ENCODE measurements at places on chromosomes 16 and 17.

GRCh38 chr16:28534542-28535373 is 4.0 kb downstream of the NUPR1 start:
- DNase-seq = no peak

GRCh38 chr16:11198828-11199227 is 57.2 kb downstream of the SOCS1 start:
- no peak for DNase-seq

DNA sequence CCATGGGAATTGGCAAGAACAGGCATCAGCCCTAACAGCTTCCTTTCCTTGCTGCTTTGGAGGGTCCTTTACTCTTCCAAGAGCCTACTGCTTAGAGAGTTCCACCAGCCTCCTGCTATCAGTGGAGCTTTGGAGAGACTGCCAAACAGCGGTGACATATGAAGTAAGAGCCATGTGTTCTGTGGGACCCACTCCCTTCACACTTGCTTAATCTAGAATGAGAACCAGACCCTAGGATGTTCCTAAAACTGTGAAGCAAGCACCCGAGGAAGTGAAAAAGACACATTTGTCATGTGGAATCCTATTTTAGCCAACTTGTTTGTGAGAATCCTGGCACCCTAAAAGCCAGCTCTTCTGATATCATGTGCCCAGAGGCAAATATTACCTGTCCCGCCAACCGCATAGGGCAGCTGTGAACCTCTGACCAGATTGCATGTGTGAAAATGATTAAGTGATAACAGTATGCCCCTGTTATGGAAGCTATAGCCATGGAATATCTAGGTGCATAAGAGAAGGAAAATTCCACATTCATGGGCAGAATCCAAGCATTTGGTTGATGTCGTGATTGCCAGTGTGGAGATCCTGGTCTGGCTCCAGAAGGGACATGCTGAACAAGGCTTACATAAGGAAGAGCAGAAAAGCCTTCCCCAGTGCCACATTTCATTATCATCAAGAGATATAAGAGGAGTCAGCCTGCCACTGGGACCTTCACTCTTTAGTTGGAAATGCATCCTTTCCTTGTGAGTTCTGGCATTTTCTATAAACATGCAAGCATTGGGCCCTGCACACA is 18.7 kb downstream of the RCVRN start:
- no peak for DNase-seq

- no peak for DNase-seq
Observed at GRCh38 chr16:55542459-55543082, 23.9 kb upstream of the CAPNS2 start.

GRCh38 chr16:17125671-17126070 is 345.1 kb downstream of the XYLT1 start:
- no peak for DNase-seq

GRCh38 chr16:57352636-57353047 is 5.9 kb upstream of the CCL22 start:
- DNase-seq = no peak

DNA sequence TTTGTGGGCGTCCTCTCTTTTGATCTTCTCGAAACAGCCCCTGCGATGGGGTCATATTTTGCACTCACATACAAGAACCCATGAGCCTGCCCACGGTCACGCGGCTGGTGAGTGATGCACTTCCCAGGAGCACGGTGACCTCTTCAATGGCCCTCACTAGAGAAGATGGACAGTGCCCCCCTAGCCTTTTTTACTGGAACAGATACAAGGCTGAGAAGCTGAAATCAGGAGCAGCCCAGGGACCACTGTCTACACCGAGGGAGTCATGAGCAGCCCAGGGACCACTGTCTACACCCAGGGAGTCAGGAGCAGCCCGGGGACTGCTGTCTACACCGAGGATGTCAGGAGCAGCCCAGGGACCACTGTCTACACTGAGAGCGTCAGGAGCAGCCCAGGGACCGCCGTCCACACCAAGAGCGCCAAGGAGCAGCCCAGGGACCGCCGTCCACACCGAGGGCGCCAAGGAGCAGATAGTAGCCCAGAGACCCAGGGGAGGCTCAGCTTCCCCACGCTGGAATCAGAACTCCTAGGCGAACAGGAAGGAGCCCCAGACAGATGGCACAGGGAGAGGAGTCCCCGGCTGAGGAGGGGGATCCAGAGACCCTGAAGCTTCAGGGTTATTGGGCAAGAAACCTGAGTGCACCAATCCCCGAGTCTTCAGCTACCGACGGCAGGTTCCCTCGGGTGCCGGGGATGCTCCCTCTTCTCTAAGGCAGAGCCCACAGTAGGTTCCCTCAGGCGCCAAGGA is 23.7 kb downstream of the ACSF3 start:
- DNase-seq = no peak

DNA sequence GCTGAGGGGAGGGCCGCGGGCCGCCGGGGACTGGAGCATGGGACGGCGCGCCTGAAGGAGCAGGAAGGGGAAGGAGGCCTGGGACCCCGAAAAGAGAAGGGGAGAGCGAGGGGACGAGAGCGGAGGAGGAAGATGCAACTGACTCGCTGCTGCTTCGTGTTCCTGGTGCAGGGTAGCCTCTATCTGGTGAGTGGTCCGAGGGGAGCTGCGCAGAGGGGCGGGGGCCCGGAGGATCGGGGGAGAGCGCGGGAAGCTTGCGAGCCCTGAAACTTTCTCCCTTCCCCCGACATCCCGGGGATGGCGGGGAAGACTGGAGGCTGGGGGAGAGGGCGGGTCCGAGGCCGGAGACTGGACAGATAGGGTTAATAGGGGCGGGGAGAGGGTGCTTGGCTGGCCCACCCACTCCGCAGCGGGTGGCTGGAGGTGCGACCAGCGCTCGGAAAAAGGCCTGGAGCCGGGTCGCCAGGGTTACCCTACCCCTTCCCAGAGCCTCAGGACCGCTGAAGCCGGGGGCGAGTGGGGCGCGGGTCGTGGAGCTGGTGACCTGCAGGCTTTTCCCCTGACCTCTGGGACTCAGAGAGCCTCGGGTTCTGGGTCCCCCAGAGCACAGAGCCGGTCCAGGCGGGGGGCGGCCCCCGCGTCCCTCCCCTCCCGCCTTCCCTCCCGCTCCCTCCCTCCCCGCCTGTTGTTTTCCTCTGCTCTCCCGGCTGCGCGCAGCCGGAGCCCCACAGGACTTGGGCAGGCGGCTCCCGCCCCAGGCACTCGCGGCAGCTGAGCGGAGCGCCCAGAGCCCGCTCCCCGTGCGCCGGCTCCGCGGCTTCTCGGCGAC is 631 bp downstream of the NXPH3 start:
- no peak for DNase-seq

- peak; percentile 86 for DNase-seq
Observed at GRCh38 chr16:84819644-84820304, at the start of gene CRISPLD2. Gene CRISPLD2 (plus strand): TSS chr16:84819985. CDS start chr16:84838496, 18,511 bp downstream.

- peak; percentile 30 for DNase-seq
Observed at GRCh38 chr17:7932949-7933348, 943 bp downstream of the CNTROB start.

Measured in stimulated activated CD4-positive, alpha-beta T cell treated with anti-CD3 and anti-CD28 coated beads, Interleukin-1b, Interleukin-23, amount 100 ng/mL, for 48 hours (primary cell).